Right renal cortex interstitium (tissue), 3 donors: ENCODE measurements at places on chromosomes 7 and 10.

DNA sequence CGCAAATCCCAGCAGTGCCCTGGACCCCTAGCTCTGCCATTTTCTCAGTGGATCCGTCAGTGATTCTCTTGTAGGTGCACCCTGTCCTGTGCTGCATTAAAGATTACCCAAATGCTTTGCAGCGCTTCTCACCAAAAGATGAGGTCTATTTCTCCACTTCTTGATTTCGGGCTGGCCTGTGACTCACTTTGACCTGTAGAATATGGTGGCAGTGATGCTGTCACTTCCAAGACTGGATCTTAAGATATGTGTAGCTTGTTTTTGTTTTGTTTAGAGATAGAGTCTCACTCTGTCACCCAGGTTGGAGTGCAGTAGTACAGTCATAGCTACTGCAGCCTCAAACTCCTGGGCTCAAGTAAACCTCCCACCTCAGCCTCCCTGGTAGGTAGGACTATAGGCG lies 37.0 kb upstream of the ZMIZ1 start:
- DNase-seq, result no peak

- no peak for DNase-seq
These were observed 68.7 kb downstream of the SGMS1 start for GRCh38 chr10:50554995-50555568.

- DNase-seq, result no peak
These were observed 15.6 kb downstream of the RPA3 start for GRCh38 chr7:7702826-7703225.

DNA sequence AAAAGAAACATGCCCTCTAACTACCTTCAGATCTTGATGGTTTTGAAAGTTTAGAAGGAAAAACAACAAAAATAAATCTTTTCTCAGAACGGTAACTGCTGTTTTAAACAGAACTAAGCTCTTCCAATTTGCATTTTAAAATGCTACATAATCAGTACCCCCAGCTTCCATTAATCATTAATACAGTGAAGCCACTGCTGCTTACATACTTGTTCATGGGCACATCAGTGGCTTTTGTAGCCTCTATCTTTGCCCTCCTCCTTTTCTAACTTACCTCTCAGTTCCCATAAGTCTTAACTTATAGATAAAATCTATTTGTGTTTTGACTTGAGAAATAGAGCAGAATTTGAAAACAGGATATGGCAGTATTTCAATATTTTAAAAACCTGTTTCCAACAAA lies 109.1 kb downstream of the POLL start:
- DNase-seq, result no peak
